ENCODE measurements at places on chromosomes 3 and 15.

- DNase-seq: peak; percentile 93
Measured at GRCh38 chr15:75029378-75030022, 6.1 kb downstream of the PPCDC start.

DNA sequence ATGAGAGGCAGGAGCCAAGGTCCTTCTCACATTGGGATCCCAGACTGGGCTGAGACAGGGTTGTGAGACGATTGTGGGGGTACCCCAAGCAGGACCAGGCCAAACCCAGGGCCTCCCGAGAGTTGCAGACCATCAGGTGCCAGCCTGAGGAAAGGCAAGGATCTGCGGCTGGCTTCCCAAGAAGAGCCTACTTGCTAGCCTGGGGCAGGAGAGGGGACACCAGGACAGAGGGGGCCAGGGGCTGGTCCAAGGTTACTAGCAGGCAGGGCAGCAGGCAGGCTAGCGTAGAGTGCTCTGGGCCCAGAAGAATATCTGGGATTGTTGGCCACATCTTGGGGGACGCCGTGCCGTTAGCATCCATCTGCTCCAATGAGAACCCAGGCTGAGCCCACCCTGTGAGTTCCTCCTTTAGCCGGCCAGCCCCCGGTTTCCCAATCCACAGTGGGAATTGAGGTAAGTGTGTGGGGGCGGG lies 546 bp downstream of the CISH start:
- no peak for DNase-seq

DNA sequence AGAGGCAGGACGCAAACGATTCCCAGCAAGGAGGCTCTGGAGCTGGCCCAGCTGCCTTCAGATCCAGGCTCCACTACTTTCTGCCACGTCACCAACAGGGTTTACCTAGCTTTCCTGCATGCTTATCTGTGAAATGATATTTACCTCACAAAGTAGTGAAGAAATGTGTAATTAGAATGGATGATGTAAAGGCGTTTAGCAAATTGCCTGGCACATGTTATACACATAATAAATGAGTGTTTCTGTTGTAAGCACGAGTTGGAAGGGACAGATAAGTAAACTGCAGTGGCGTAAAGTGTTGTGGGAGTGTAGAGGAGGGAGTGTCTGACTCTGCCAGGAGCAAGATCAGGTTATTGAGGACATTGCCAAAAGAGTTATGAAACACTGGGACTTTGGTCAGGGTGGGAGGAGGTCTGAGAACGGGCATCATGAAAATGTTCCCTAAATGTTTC lies 3.5 kb upstream of the CHAC1 start:
- DNase-seq: no peak

DNA sequence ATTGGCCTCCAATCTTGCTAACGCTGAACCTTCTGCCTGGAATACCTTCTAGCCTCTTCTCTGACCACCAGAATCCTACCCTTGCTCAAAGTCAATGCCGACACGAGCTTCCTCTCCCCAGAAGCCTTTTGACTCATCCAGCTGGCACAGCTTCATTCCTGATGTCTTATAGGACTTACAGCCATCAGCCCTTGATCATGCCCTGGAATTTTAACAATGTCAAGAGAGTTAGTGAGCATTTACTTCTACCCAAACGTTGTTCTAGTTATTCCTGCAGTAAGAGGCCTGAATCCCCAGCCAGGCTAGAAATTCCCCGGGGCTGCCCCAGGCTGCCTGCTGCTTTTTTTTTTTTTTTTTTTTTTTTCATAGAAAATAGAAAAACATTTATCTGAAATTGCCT lies 3.9 kb downstream of the CYP1A2 start:
- no peak for DNase-seq

GRCh38 chr15:50067254-50067653 lies 51.8 kb downstream of the ATP8B4 start:
- DNase-seq: no peak

DNA sequence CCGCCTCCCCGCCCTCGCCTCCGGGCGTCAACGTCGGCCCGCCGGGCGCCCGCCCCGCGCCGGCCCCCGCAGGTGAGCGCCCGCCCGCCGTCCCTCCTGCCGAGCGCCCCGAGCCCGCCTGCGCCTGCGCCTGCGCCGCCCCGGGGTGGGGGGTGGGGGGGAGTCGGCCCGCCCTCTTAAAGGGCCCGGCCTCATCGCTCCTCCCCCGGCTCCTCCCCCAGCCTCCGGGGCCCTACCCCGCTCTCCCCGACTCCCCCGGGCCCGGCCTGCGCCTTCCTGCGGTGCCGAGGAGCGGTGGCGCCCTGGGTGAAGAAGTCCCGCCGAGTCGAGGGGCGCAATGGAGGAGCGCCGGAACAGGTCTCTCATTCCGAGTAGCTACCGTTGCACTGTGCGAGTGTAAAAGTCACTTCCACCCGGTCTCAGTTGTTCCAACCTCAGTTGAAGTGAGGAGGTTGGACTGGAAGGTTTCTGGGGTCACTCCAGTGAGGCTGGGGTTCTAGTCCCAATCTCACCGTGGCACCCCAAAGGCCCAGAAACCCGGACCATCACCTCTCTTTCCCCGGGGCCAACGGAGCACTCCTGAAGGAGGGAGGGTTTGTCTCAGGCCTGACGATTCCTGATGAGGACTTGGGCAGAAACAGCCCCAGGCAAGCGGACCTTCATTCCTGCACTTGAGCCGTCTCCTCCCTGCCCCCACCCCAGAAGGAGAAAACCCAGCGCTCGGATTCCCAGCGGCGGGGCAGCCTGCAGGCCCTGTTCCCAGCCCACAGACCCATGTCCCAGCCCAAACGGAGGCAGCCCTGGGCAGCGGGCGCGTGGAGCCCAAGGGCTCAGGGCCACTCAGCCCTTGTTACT lies 1.5 kb upstream of the TNK2 start:
- peak; percentile 88 for DNase-seq

GRCh38 chr3:148865049-148865448 lies at the start of gene CPA3:
TSS of gene CPA3 (plus strand) at chr3:148865296. CDS start at chr3:148865308, 12 bp downstream.
- no peak for DNase-seq

GRCh38 chr15:40428185-40428584 lies 12.6 kb upstream of the BAHD1 start:
- no peak for DNase-seq

DNA sequence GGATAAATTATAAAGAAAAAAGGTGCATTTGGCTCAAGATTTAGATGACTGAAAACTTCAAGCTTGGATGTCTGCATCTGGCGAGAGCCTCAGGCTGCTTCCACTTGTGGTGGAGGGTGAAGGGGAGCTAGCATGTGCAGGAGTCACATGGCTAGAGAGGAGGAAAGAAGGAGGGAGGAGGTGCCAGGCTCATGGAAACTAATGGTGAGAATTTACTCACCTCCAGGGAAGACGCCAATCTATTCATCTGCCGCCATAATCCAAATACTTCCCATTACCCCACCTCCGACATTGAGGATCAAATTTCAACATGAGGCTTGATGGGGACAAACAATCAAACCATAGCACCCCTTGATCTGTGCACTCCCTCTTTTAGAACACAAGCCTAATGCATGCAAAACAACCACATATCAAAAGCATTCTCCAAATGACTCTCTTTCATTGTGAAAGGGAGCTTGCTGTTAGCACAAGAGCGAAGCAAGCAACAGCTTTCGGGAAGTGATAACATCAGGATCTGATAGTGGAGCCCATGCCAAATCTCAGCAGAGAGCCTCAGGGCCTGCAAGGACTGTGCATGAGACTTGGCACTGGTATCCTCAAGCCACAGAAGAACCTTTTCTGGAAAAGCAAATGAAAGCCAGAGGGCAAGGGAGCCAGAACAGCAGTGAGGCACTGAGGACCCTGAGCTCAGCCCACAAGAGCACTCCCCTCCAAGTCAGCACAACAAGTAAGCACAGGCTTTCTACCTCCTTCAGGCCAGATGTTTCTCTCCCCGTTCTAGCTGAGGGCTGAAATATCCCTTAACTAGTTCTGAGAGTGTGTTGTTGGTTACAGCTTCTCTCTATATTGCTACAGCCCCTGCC lies 50.2 kb upstream of the THBS1 start:
- DNase-seq: no peak

- no peak for DNase-seq
Measured at GRCh38 chr15:83105440-83105839, 2.0 kb upstream of the TM6SF1 start.

- DNase-seq: peak; percentile 44
Measured at GRCh38 chr15:38254051-38254883, 1.6 kb downstream of the SPRED1 start.

GRCh38 chr3:186757686-186758220 lies 25.6 kb upstream of the EIF4A2 start:
- DNase-seq: no peak

DNA sequence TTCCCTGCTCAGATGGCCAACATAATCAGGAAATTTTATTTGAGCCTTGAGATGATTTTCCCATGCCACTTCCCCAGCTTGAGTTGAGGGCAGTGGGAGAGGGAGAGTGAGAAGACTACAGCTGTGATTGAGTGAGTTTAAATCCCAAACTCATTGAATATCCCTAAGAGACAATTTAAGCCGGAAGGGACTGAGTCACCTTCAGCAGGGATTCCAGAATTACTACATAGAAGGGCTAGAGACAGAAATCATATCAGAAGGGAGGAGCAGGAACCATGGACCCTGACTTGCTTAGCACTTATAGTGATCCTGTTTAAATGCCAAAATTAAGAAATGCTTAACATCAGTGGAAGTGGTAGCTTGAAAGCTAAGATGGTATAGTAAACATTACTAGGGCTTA lies 312.2 kb upstream of the SLCO3A1 start:
- DNase-seq: no peak

DNA sequence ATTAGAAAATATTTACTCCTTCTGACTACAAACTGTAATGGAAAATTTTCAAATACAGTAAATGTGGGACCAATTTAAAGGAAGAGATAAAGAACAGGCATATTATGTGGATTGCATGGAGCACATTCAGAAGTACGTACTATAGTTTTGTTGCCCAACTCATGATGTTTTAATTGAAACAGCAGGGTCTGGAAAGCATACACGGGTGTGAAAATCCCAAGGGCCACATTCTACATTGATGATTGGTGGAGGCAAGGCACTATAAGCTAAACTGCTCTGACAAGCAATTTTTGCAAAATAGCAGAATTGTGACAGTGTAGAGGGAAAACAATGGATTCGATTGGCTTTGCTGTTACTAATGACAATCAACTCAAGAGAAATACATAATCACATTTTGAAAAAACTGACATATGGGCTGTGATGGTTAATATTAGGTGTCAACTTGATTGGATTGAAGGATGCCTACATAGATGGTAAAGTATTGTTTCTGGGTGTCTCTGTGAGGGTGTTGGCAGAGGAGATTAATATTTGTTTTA lies 458.6 kb downstream of the PYDC2 start:
- DNase-seq: no peak

GRCh38 chr3:52021489-52022268 lies 26.0 kb upstream of the RPL29 start:
- DNase-seq: no peak

DNA sequence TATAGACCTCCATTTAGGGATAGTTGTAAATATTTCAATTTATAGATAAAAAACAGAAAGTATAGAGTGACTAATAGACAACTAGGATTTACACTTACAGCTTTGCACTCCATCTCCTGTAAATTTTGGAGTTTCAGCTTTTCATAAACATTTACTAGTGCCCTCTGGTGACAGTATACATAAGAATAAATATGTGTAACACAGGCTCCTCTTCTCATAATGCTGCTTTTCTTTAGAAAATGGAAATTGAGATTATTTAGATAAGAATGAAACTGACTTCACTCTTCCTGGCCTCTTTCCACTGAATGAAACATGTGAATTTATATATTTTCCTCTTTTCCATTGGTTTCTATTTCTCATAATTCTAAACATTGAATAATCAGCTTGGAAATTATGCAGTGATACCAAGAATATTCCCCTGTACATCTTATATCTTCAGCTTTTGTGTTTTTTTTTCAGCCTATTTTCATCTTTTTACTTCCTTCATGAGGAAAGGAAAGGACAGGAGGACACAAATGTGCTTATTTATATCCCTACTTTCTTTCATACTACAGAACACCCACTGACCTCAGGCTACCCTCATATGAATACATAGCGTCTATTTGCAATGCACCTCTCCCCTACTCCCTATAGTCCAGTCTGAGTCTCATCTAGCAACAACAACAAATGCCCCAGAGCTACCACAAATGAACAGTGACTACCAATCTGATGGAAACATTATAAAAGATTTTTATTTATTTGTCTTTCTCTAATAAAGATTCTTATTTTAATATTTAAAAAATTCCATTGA lies 103.1 kb upstream of the CCDC39 start:
- DNase-seq: no peak

- no peak for DNase-seq
Measured at GRCh38 chr3:64008487-64009351, 14.6 kb downstream of the PSMD6 start.

GRCh38 chr15:67945951-67946700 lies 106.3 kb upstream of the RNU6-1 start:
- peak; percentile 3 for DNase-seq

DNA sequence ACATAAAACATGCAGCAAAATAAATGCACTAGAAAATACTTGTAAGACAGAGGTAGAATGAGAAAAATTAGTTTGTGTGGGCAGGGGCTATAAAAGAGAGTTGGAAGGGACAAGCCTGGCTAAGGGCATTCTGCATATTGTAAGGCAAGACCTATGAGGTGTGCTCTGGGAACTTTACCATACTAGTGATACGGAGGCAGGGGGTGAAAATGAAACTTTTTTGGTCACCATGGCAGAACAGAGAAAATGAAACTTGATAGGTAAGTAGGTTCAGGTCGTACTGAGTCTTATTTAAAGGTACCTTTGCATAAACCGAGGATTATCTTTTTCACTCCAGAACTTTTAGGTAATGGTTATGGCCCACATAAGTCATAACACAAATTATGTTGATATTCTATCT lies 74.7 kb upstream of the ACKR4 start:
- peak; percentile 8 for DNase-seq

DNA sequence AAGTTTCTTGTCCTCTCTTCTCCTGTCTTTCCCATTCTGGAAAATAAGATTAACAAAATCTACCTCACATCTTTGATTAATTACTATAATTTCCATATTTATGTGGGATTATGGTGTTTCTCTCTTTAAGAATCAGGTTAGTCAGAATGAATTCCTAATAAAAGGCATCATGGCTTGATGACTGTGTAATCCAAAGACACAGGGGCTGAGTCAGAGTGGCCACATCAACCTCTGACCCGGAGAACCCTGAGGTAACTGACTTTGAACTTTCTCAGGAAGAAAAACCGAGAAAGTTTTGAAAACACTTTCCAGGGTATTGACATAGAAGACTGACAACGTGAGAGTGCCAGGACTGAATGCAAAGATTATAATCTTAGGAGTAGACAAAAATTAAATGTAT lies 170.3 kb upstream of the MCTP2 start:
- no peak for DNase-seq

GRCh38 chr15:98025237-98025636 lies 64.7 kb downstream of the ARRDC4 start:
- no peak for DNase-seq

DNA sequence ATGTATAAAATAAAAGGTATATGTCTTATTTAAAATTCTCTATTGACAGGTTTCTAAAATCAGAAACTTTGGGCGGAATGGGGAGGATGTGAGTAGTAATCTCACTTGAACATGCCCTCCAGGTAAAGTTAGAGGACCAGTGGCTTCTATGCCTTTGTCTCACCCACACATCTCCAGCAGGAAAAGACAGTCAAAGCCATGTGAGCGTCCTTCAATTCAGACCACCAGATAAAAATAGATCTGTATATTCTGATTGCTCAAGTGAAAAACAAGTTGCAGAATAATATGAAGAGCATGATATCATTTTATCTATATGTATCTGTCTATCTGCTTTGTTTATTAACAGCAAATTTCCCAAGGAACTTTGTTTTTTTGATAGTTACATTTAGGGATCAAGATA lies 152.2 kb downstream of the TMCO5A start:
- no peak for DNase-seq
